ENCODE measurements at places on chromosomes 5 and 9.

GRCh38 chr5:24644761-24645160 lies at the start of gene CDH10:
Gene CDH10, minus strand, starts transcription at chr5:24644978. Its CDS starts 51,488 bp downstream, at chr5:24593490.
- peak; percentile 58 for DNase-seq

DNA sequence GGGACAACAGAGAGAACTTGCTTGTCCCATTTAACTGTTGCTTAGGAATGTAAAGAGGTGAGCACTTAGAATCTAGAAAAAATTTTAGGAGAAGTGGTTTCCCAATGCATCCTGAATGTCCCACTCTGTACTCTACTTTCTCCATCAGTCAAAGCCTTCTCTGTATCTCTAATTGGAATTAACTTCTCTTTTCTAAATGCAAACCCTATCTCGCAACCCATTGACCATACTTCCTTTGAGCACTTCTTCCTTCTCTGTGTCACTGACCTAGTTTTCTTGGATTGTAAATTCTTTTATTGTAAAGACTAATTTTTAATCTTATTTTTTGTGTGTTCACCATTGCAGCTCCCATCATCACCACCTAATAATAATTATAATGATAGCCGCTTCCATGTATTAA lies 33.3 kb downstream of the ADRB2 start:
- DNase-seq, result no peak

GRCh38 chr9:32671333-32671732 lies 35.9 kb upstream of the TAF1L start:
- DNase-seq, result no peak

GRCh38 chr5:80987078-80987766 lies 27.1 kb downstream of the RASGRF2 start:
- no peak for DNase-seq

GRCh38 chr5:67315082-67315989 lies 118.7 kb upstream of the CD180 start:
- no peak for DNase-seq

Data from COR-L47 (cell line).